ENCODE measurements at places on chromosomes 3 and 15.

GRCh38 chr15:90810354-90810753 lies 58.0 kb upstream of the FURIN start:
- no peak for DNase-seq

GRCh38 chr3:50642382-50642781 lies 25.4 kb downstream of the MAPKAPK3 start:
- DNase-seq: no peak

- DNase-seq: no peak
These were observed 7.4 kb downstream of the EPHA3 start for GRCh38 chr3:89114841-89115223.

- DNase-seq: no peak
These were observed 1.1 kb downstream of the TICRR start for GRCh38 chr15:89576417-89576773.

Measured in hematopoietic multipotent progenitor cell treated with erythropoietin and hydrocortisone succinate and interleukin-3 and kit ligand, for 15 days (in vitro differentiated cells).